NCI-H524 treated with DMSO at 0.1 percent for 48 hours (cell line): ENCODE measurements at places on chromosomes 2 and 18.

DNA sequence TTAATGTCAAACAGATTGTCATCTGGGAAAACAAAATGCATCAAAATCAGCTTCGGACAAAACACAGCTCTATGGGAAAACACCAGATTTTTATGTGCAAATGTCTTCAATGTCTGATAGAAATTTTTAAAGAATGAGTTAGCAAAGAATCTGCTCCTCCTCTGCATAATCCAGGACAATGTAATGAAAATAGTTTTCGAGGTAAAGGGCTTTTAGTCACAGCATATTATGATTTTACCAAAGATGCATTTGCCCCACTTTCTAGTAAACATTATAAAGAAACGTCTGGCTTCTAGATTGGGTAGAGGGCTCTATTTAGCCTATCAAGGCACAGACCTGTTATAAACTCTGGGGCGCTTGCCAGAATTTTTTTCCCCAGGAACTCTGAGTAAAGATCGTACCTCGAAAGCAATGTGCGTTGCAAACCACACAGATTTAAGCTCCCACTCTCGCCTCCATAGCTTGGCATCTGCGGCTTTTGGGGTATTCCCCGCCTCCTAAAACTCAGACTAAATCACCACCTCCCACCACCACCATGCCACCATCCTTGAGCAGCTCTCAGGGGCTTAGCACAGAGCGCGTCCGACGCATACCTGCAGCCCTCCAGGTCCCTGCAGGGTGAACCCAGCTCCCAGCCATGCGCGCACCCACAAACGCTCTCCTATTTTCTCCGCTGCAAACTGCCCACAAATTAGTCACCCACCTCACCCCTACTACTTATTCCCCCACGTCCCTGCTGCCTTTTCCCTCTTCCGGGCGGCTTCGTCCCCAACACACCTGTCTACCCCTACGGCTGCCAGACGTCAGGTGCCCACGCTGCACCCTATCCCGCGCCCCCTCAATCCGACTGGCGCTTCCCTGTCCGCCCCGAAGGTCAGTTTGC is 829 bp downstream of the ACVR1C start:
- no peak for DNase-seq

- no peak for DNase-seq
These were observed 21.2 kb upstream of the TET3 start for GRCh38 chr2:73963385-73964120.

DNA sequence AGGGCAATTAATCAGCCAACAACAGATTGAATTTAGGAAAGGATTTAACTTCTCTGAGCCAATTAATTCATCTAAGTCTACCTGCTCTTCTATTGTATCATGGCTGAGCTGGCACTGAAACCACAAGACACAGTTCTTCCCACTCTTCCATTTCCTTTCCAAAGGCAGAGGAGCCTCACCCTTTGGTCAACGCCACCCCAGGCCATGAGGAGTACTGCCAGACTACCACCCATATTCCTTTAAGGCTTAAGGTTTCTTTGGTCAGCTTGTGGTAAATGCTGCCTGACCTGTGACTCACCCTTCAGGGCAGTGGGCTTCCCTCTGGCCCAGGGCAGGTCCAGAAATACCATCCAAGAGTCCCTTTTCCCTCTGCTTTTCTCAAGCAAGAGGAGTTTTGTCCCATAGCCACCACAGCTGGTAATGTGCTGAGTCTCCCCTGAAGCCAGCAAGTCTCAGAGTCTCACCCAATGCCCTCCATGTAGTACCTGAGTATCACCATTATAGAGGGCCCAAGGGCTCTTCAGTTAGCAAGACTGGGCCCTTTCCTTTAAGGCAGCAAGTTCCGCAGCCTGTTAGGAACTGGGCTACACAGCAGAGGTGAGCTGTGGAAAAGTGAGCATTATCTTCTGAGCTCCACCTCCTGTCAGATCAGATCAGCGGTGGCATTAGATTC is 900.5 kb upstream of the CRIM1 start:
- DNase-seq: no peak

DNA sequence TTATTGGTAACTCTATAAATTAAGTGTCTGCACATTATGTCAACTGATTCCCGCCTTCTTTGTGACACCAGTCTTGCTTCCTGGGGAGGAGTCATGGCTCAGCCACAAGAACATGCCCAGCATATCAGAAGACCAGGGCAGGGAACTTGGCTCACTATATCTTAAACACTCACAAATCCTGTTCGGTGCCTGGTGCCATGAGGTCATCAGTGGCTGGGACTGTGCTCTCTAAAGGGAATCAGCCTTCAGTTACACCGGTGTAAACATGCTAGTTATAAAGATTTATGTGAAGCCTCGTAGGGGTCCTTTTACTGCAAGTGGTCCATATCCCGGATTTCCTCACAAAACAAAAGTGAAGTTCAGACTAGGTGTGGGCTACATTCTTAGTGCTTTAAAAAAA is 73.1 kb upstream of the ZNF521 start:
- DNase-seq: no peak

DNA sequence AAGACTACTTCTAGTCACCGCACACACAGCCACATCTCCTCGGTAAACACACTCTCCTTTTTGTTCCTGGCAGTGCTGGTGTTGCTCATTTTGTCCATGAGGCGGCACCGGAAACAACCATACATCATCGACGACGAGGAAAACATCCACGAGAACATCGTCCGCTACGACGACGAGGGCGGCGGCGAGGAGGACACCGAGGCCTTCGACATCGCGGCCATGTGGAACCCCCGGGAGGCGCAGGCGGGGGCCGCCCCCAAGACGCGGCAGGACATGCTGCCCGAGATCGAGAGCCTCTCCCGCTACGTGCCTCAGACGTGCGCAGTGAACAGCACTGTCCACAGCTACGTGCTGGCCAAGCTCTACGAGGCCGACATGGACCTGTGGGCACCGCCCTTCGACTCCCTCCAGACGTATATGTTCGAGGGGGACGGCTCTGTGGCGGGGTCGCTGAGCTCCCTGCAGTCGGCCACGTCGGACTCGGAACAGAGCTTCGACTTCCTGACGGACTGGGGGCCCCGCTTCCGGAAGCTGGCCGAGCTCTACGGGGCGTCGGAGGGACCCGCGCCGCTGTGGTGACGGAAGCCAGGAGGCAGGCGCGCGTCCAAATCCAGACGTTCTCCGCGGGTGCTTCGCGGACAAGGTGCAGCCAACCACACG is 221.0 kb downstream of the CDH20 start:
- no peak for DNase-seq

DNA sequence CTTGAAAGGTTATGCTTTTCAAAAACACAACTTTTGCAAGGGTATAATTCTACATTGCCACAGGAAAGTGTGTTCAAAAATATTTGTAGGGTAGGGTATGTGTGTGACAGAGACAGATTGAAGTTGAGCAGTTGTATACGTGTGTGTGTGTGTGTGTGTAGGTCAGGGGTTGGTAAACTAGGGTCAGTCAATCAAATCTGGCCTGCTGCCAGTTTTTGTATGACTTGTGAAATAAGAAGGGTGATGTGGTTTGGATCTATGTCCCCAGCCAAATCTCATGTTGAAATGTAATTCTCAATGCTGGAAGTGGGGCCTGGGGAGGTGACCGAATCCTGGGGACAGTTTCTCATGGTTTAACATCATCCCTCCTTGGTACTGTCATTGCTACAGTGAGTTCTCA is 148.2 kb downstream of the CERS6 start:
- no peak for DNase-seq

DNA sequence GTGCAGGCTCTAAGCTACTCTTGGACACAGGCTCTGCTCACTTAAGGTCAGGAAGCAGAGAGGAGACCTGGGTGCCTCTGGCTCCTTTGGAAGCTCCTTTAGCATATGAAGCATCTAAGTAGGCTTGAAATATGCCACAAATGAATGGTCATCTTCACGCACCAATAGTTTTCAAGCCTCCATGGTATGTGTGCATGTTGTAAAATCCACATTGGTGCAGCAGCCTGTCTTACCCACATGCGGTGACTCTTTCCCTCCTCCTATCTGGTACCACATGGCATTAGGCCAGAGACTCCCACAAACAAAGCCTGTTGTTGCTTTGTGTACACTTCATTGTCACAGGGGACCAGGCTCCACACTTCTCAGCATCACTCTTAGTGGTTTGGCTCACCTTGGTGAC is 442.2 kb upstream of the RAB12 start:
- DNase-seq: no peak

DNA sequence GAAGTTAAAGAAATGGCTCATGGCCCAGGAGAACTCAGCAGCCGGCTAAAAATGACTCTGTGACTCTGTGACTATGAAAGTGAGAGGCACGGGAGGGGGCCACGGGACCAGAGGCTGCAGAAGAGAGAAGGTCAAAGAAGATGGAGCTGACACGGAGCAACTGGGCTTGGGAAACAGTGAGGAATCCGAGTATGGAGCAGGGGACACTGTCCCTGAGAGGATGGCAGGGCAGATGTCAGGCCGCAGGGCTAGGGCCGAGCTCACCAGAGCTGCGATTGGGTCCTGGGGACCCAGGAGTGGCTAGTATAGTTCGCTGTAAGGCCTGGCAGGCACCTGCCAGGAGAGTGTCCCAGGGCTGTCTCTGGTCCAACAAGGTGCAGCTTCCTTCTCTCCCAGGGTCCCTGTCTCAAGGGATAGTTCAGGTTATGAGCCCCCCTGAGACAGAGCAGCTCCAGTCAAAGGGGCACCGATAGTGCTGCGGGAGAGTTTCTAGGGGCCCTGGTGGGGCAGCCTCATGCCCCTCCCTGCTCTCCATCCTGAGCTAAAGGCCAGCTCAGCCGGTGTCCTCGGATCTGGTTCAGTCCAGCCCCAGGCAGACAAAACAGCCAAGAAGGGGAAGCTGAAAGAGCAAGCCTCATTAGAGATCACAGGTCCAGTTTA is 42.7 kb downstream of the CIB4 start:
- DNase-seq: no peak

DNA sequence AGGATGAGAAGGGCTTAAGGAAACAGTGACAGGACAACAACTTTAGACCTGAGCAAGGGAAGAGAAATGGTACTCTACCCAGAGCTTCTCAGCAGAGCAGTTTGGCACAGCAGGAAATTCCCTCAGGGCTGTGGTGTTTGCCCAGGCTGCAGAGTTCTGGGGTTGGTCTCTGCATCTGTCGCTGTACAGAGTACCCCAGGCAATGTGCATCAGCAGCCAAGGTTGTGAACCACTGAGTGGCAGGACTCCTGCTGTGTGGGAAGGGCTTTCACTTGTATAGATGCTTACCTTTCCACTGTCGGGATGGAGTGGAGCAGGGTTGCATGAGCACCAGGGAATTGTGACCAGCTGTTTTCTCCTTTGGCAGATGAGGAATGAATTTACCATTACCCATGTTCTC is 21.2 kb downstream of the STAMBP start:
- no peak for DNase-seq

DNA sequence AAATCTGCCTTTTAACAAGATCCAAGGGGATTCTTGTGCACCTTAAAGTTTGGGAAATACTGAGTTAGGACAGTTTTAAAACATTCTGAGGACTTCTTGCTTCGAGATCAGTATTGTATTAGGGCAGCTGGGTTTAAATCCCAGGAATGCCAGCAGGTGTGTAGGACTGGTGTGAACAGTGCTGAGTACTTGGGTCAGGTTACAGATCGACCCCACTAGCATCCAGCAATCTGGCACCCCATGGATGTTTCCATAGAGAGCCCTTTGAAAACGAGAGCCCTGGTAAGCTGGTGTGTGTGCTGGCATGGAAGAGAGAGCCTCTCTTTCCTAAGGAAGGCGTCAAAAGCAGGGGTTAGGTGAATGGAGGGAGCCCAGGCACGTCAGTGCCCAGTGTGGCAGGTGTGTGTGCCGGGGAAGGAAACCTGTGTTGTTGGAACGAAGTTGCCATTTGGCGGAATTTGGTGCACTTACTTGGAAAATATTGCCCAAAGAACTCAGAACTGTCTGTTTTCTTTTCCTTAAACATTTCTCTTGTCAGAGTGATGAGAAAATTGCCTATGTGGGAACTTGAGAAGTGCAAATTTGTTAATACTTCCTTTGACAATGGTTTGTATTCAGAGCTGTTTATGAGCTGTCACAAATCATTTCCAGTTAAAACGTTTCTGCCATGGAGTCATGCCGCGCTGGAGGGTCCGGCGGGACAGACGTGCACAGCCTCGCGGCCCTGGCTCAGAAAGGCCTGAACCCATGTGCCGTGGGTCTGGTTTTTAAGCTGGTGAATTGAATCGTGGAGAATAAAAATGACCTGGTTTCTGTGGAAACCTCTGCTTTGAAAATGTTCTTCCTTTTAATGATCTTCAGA is 38.1 kb downstream of the LDLRAD4 start:
- peak; percentile 65 for DNase-seq

- DNase-seq: no peak
These were observed 33.8 kb upstream of the POLE4 start for GRCh38 chr2:74924463-74925265.

DNA sequence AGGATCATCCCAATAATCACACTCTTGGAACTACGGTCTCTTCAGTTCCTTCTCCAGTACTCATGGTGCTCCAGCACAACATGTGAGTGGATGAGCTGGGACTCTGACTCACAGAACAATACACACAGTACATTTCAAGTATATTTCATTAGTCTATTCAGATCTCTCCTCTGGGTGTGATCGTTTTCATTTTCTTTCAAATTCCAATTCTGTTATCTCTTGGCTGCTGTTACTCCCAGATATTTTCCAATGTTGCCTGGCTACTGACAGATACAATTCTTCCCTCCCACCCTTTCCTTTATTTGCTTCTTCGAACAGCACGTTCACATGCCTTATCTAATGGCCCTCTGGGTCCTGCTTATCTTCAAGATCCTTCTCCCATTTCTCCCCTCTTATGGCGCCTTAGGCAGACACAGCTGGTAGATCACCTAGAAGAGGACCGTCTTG is 216.0 kb downstream of the ACKR3 start:
- no peak for DNase-seq

GRCh38 chr2:19235308-19235707 is 123.1 kb downstream of the OSR1 start:
- DNase-seq: no peak

DNA sequence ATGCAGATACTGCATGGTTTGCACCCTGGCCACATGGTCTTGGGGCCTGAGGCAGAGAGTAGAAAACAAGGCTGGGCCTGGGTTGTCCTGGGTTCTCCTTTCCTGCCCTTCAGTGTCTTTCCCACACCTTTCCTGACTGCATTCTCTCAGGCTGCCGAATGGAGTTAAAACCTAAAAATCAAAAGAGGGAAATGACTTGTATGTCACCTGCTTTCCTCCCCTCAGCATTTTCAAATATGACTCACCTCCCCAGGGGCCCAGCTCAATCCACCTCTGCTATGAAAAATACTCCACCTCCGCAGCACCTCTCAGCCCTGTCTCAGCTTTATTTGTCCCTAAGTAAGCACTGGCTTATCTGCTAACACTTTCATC is 457.8 kb upstream of the MEX3C start:
- no peak for DNase-seq

DNA sequence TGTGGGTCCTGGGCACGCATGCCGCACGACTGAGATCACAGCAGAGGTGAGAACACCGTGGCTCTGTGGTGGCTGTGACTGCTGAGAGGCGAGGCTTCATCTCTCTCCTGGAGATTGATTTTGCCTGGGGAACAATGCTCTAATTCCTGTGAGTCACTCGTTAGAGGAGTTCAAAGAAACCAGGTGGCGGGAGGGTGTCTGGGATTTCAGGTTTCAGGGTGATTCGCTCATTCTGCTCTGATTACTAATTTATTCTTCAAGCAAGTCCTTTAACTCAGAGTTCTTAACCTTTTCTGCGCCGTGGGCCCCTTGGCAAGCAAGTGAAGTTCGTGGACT is 56.3 kb downstream of the GLI2 start:
- DNase-seq: no peak

- no peak for DNase-seq
These were observed 335.8 kb downstream of the SMAD2 start for GRCh38 chr18:47594621-47595086.
